ENCODE measurements at places on chromosomes 1 and 21.

DNA sequence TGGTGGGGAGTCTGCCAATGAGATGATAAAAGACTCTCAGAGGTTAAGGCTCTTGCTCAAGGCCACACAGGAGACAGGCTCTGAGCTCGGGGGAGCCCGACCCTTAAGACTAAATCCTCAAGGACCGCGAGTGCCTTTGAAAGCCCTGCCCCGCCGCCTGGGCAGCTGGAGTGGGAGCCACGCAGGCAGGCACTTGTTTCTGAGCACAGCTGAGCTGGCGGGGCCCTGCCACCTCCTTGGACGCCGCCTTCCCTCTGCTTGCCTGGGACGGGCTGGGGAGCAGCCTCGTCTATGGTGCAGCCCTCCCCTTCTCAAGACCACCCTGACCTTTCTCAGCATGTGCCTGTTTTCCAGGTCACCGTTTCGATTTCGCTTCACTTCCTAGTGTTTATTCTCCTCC is 169.3 kb downstream of the CAMTA1 start:
- DNase-seq, result no peak

GRCh38 chr1:35807614-35808449 is at the start of gene AGO4:
Gene AGO4, plus strand, starts transcription at chr1:35808016. Its CDS starts 401 bp downstream, at chr1:35808417.
- no peak for DNase-seq

GRCh38 chr1:30321246-30321910 is 402.0 kb downstream of the MATN1 start:
- no peak for DNase-seq

DNA sequence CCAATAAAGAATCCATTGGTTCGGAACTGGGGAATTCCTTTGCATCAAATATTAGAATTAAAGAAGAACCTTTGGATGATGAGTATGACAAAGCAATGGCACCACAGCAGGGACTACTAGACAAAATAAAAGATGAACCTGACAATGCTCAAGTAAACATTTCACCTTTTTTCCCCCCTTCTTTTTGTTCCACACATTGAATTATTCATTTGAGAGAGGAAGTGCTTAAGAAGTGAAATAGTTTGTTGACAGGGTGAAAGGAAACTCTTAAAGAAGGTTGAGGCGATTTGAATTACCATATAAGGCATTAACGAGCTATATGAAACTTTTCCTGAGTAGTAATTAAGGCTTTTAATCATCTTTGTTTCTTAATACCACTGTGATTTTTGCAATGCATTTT is 93.1 kb downstream of the ZMYM4 start:
- DNase-seq, result no peak

DNA sequence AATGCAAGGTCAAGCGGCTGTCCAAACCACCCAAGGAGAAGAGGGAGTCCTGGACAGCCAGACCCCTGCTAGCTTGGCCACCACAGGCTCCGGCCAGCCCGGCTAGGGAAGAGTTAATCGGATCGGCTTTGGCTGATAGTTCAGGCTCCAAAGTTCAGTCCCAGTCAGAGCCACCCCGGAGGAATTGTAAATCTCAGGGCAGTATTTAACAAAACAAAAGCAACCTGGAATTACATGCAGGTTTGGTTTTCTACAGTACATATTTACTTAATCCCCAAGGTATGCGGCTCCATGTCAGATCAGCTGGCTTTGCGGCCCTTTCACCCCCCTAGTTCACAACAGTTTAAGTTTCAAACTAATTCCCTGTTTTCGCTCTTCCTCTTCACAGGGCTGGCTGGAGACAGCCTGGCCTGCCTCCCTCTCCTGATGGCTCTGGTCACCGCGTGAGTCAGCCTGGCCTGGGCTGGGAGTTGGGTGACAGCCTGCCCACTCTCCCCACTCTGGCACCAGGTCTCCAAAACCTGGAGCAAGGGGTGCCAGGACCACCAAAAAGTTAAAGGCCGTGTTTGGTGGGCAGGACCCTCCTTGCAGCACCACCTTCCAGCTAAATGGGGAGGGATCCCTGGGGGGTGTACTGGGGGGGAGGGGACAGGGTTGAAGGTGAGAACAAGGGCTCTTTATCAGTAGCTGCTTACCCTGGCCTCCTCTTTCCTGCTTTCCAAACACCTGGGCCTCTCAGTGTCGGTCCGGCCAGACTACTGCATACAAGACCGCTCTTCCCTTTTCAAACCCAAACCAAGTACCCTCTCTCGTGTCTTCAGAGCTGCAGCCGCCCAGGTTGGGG is 1.9 kb downstream of the DHRS3 start:
- no peak for DNase-seq

- DNase-seq, result no peak
Measured at GRCh38 chr1:70256664-70257063, 35.5 kb downstream of the SRSF11 start.

DNA sequence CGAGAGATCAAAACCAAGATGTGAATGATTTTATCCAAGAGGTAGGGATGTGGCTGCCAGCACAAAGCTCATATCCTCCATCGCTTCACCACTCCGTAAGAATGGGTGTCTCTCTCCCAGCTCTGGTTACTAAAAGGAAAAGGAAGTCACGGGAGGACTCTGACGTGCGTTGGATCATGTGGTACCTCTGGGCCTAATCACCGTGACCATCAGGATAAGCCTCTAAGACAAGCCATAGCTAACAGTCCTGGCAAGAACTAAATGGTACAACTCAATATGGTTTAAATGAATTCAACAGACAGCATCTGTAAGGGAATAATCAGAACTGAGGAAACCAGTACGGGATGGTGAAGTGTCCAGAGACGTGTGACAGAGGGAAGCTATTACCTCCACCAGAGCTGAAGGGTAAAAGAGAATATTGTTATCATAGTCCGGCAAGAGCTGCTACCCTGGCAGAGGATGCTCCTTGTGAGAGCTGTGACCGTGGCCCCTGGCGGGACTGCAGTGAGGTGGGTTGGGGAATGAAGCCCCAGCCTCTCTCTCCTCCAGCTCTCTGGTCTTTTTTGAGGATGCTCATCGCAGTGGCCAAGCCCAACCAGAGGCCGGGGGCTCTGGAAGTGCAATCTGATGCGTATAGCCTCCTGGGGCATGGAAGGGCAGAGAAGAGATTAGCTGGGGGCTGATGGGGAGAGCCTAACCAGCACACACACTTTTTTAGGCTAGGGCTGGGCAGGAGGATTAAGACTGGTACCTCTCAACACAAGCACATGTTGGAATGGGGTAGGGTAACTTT is 54.2 kb downstream of the KIAA1614 start:
- DNase-seq, result no peak

DNA sequence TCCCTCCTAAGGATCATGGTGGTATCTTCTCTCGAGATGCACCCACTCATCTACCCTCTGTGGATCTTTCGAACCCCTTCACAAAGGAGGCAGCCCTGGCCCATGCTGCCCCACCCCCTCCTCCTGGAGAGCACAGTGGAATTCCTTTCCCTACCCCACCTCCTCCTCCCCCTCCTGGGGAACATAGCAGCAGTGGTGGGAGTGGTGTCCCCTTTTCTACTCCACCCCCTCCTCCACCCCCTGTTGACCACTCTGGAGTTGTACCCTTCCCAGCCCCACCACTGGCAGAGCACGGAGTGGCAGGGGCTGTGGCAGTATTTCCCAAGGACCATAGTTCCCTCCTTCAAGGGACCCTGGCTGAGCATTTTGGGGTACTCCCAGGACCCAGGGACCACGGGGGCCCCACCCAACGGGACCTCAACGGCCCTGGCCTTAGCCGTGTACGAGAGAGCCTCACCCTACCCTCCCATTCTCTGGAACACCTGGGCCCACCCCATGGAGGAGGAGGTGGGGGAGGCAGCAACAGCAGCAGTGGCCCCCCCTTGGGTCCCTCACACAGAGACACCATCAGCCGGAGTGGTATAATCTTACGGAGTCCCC is 14.5 kb upstream of the TARS2 start:
- no peak for DNase-seq

GRCh38 chr1:74478979-74479378 is 33.4 kb downstream of the LRRC53 start:
- DNase-seq, result no peak
